Purkinje cell (primary cell): ENCODE measurements at places on chromosomes 13 and 19. TPM values are rescaled to one million over a fixed set of nuclear protein-coding genes. Genes with fewer than 3 reads are reported as not detected.

The FCHO1 gene
- 0.10 TPM in 1 of 2 replicates, not detected in the other for polyA plus RNA-seq

The LRG1 gene
- polyA plus RNA-seq: not detected in 2 replicates

The CEBPA gene
- polyA plus RNA-seq: not detected in 2 replicates

The DNAAF3 gene
- 0.99 TPM in 1 of 2 replicates, not detected in the other for polyA plus RNA-seq

The ZNF99 gene
- polyA plus RNA-seq: 0.22 and 0.42 TPM in 2 replicates

The IGSF23 gene
- not detected in 2 replicates for polyA plus RNA-seq

The LRRC63 gene
- polyA plus RNA-seq: 0.55 and 0.67 TPM in 2 replicates

The PSG5 gene
- polyA plus RNA-seq: not detected in 2 replicates

The KANK3 gene
- polyA plus RNA-seq: not detected in 2 replicates

The ZNF578 gene
- polyA plus RNA-seq: 3.5 and 4.1 TPM in 2 replicates

The CEACAM21 gene
- not detected in 2 replicates for polyA plus RNA-seq
